ENCODE measurements at places on chromosomes 3 and 15.
A peak's percentile ranks its signal among the peaks of the same experiment; 100 is the strongest.

DNA sequence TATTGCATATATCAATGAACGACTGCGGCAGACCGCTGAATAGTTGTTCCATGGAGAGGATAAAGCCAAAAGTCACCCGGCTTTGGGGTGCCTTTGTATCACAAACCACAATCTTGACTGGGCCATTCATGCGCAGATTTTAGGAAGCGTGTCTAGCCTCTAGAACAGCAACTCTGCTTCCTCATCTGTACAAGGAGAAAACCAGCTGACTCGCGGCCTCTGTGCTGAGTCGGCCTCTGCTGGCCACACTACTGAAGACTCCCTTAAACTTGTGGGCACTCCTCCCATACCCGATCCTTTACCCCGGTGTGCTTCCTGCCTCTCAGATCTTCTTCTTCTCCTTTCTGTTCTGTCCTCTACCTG lies 872 bp downstream of the DLEC1 start:
- DNase-seq, result peak; percentile 83

GRCh38 chr3:49671291-49672288 lies 2.6 kb upstream of the APEH start:
- DNase-seq, result peak; percentile 81

DNA sequence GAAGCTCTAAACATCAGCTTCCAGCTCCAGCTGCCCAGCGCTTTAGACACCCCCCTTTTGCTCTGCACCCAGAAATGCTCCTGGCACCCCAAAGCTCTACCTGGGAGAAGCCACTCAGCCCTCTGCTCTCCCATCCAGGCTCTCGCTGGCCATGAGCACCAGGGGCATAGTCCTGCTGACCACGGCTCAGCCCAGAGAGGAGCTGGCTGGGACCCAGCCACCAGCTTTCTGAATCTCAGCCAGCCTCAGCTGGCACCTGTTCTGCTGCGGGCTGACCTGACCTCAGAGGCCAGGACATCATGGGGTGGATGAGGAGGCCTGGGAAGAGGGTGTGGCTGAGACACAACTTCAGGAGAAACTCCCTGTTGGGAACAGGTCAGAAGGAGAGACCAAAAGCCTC lies 8.6 kb downstream of the NTRK3 start:
- no peak for DNase-seq

- DNase-seq, result no peak
Observed at GRCh38 chr3:49754536-49754935, 30.8 kb upstream of the GMPPB start.

- DNase-seq, result peak; percentile 62
Observed at GRCh38 chr15:90660195-90660998, 56.7 kb upstream of the BLM start.

GRCh38 chr3:190972840-190973270 lies 110.4 kb upstream of the GMNC start:
- peak; percentile 8 for DNase-seq

DNA sequence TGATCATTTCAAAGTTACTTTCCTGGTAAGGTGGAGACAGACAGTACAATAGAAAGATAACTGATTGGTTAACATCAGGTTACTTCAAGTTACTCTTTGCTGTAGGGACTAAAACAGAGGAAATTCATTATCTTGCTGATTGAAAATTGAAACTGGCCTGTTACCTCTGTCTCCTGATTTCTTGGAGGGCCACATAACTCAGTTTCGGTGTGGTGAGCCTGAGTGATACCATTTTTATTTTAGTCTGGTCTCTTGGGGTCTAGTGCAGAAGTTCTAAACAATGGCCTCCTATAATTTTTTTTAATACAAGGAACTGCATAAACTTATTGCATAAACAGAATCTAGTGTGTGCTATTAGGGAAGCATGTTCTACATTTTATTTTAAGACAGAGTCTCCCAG lies 1.2 kb upstream of the ICE2 start:
- DNase-seq, result no peak
